ENCODE measurements at places on chromosomes 1 and 21. TPM values are rescaled to one million over a fixed set of nuclear protein-coding genes. Genes with fewer than 3 reads are reported as not detected.
A peak's percentile ranks its signal among the peaks of the same experiment; 100 is the strongest.

The CAPN8 gene
- 1.4 TPM for total RNA-seq

- peak; percentile 22 for DNase-seq
Measured at GRCh38 chr1:8082945-8083344, 56.8 kb upstream of the ERRFI1 start.

The FLG2 gene
- total RNA-seq: 0.31 TPM

DNA sequence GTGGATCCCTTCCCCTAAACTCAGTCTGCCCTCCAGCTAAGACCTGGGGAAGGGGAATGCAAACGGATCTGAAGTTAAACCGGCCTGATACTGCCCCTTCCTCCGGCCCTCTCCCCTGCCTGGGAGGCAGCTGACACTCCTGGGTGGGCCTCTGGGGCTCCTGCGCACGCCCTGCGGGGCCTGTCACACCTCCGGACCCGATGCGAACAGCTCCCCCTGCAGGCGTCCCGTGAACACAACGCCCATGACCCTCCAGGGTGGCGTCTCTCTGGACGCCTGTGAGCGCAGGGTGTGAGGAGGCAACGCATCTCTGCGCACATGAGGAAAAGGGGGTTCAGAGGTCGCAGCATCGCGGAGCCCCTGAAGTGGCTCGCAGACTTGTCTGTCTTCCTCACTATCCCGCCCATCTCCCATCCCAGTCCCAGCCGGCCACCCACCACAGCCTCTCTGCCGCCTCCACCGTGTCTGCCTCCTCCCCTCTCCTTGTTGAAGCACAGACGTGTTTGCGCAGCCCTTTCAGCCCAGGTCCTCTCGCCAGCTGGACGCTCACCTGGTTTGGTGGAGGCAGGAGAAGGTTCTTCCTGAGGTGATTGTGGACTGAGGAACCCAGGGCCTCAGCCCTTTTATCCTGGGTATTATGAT lies 421 bp upstream of the LCE3A start:
- peak; percentile 39 for DNase-seq

GRCh38 chr1:44294588-44295007 lies 60.5 kb downstream of the ERI3 start:
- DNase-seq: peak; percentile 85

The DMRTA2 gene
- total RNA-seq: 5.1 TPM

GRCh38 chr1:239997160-239997514 lies 94.5 kb upstream of the FMN2 start:
- DNase-seq: no peak

The CADM3 gene
- total RNA-seq: 5.7 TPM

GRCh38 chr21:18244671-18245463 lies at the start of gene CHODL:
Gene CHODL, plus strand, starts transcription at chr21:18244833. Its CDS starts 391 bp downstream, at chr21:18245224.
- peak; percentile 89 for DNase-seq

DNA sequence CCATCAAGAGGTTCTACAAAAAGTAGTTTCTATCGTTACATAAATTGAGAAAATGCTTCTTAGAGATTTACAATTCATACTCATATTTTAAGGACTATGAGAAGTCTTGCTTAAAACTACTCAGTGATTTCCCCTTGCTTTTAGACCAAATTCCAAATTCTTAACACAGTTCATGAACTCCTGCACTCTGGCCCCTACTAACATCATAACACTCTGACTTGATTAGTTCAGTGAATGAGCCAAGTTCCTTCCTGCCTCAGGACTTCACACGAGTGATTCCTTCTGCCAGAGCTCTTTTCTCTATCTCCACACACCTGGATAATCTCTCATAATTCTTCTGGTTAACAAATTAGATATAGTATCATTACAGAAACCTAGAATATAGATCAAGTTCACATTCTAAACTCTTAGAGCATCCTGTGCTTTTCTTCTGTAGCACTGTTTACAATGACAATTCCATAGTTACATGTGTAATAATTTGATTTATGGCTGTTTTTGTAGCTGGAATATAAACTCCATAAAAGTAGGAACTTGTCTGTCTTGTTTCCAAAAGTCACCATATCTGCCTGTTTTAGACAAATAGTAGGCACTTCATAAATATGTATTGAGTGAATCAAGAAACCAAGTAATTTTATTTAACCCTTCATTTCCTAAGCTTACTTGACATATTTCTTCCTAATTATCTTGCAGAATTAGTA lies 59.9 kb downstream of the NUF2 start:
- no peak for DNase-seq

DNA sequence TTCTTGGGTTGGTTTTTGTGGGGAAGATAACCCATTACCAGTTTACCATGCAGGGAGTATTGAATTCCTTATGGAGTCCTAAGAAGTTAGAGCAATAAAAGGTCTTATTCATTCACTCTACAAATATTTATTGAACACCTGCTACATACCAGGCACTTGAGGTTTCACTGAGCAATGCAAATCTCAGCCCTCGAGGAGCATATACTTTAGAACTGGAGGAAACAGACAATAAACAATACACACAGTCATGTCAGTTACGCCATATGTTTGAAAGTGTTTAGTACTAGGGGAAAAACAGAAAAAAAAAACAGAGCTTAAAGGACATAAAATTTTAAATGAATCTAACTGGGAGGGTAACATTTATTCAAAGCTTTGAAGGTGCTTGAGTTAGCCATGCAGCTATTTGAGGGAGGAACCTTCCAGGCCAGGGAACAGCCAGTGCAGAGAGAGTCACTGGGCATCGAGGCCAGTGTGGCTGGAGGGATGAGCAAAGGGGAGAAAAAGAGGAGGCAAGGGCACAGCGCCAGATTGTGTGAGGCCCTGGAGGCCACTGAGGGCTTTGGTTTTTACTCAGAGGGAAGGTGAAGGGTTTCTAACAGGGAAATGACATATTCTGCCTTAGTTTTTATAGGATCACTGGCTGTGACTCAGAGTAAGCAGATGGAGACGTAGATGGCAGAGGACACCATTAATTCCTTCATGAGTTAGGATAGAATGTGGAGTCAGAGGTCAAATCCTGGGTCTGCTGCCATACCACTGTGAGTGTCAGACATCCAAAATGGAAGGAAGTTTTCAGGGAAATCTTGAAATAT lies 32.7 kb downstream of the C1orf21 start:
- no peak for DNase-seq

- DNase-seq: no peak
Measured at GRCh38 chr1:168079761-168080160, 57.0 kb downstream of the GPR161 start.

GRCh38 chr1:171666114-171666769 lies 13.8 kb upstream of the MYOC start:
- no peak for DNase-seq

DNA sequence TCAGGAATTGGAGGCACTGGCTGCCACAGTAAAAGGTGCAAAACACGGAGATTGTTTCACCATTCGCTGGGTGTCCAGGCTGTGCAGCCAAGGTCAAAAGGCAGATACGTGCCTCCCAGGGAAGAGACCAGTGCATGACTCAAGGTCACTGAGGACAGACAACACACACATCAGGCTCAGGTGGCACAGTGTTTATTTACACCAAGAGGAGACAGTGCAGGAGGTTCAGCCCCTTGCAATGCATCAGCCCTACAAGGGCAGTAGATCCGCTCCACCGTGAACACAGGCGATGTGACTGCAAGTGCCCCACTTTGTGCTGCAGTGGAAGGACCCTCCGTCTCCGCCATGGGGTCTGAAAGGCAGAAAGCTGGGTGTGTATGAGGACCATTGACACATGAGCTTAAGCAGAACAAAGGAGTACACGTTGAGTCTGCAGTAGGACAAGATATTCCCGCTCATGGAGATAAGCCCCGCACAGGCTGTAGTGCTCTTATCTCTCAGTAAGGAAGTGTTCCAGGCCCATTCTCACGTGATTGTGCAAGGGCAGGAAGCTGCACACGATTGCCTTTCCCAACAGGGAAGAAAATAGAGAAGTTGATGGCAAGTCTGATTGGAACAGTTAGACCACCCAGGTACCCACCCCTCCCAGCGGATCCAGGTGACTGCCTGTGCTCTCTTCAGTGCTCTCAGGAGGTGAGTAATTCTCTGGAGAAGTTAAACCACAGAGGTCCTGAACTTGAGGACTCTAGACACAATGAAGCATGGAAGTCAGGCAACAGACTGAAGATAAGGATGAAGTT lies 37.5 kb upstream of the QSOX1 start:
- DNase-seq: peak; percentile 91

DNA sequence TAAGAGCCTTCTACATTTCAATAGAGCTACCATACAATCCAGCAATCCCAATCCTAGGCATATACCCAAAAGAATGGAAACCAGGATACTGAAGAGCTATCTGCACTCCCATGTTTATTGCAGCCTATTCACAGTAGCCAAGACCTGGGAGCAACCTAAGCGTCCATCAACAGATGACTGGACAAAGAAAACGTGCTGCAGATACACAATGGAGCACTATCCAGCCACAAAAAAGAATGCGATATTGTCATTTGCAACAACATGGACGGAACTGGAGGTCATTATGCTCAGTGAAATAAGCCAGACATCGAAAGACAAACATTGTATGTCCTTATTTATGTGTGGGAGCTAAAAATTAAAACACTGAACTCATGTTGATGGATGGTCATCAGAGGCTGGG lies 115.3 kb downstream of the HLCS start:
- no peak for DNase-seq

DNA sequence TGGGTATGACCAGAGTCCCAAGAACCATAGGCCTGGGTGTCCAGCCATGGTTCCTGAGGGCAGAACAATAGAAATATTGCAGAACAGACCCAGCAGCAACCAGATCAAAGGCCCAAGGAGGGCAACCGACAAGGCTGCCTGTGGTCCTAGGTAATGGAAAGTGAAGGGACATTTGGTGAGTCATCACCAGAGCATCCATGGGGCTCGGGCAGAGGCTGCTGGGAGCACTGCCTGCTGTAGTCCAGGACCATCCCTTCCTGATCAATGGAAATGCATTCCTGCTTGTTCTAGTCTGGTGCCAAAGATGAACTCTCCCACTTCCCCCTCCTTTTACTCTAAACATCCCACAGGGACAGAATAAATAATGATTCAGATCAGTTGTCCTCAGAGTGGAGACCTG lies 172.8 kb upstream of the CACNA1E start:
- DNase-seq: no peak

DNA sequence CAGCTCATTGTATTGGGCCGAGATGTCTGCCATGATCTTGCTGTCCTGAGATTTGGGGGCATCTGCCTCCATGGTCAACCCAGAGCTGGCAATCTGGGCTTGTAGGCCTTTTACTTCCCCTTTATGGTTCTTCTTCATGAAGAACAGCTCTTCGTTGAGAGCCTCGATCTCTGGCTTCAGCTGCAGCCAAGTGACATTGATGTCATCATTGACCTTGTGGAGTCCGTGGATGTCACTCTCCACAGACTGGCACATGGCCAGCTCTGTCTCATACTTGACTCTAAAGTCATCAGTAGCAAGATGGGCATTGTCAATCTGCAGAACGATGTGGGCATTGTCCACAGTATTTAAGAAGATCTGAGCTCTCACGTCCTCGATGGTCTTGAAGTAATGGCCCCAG lies 29.2 kb downstream of the RAP1A start:
- DNase-seq: peak; percentile 67

- no peak for DNase-seq
Measured at GRCh38 chr1:16677552-16678431, 11.0 kb upstream of the RNU1-3 start.

GRCh38 chr1:240691909-240692705 lies 80.2 kb upstream of the GREM2 start:
- DNase-seq: peak; percentile 55

GRCh38 chr21:33543505-33544129 lies 779 bp downstream of the SON start:
- DNase-seq: no peak

DNA sequence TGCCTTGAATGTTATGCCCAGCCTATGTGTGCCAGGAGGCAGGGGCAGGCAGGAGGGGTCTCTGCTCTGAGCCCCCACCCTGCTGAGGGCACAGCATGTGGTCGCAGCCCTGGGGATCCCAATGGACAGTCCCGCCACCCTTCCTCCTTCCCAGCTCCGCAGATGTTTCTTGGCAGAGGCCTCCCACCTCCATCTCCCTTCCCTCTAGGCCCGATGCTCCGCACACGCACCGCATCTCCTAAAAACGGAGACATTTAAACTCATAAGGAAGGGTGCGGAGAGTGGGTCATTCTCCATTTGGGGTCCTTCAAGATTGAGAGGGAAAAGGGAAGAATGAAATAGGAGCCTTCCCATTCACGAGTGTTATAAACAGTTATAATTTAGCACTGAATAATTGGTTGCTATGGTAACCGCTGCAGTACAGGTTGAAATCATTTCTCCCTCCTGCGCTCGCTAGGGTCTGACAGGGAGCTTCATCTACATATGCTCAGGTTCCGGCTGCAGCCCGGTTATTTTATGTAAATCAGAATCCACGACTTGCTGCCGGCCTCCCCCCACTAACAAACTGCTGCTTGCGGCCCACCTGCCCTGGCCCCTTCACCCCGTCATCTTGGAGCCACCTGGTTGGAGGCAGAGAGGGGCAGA lies 16.0 kb downstream of the CHD5 start:
- no peak for DNase-seq

The ZNF644 gene
- total RNA-seq: 70.5 TPM

- DNase-seq: no peak
Measured at GRCh38 chr1:186494832-186495271, 33.9 kb upstream of the PDC start.

The OR2L8 gene
- 0.87 TPM for total RNA-seq

The ATP8B2 gene
- 179 TPM for total RNA-seq

The NCAM2 gene
- 26.1 TPM for total RNA-seq

The ESPN gene
- total RNA-seq: 404 TPM

DNA sequence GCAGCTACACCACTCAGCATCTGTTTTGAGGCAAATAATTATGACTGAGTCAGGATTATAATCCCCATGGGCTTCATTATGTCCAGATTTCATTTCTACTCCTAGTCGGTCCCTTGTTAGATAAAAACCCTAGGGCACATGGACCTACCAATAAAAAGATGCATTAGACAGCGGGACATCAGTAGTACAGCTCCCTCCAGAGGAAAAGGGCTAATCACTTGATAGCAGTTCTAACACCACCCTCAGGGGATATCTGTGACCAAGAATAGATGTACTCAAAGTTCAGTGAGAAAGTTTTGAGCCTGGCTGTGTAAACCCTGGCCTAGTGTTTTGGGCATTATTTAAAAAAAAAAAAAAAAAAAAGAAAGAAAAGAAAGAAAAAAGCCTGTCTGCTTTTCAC lies 10.0 kb downstream of the GJA8 start:
- DNase-seq: no peak

The PDPN gene
- 8.7 TPM for total RNA-seq

GRCh38 chr21:43611598-43612369 lies 47.5 kb downstream of the HSF2BP start:
- DNase-seq: peak; percentile 80

- peak; percentile 11 for DNase-seq
Measured at GRCh38 chr21:44402323-44403105, 49.1 kb downstream of the TRPM2 start.

The CNKSR1 gene
- total RNA-seq: 7.6 TPM

- DNase-seq: no peak
Measured at GRCh38 chr1:47647327-47647845, 209.5 kb downstream of the FOXD2 start.

GRCh38 chr1:96978901-96979300 lies 257.3 kb downstream of the PTBP2 start:
- no peak for DNase-seq

GRCh38 chr1:117162816-117163215 lies 41.3 kb upstream of the TRIM45 start:
- no peak for DNase-seq

All from testis (tissue), 5 donors.